ENCODE measurements at places on chromosomes 4 and X.

DNA sequence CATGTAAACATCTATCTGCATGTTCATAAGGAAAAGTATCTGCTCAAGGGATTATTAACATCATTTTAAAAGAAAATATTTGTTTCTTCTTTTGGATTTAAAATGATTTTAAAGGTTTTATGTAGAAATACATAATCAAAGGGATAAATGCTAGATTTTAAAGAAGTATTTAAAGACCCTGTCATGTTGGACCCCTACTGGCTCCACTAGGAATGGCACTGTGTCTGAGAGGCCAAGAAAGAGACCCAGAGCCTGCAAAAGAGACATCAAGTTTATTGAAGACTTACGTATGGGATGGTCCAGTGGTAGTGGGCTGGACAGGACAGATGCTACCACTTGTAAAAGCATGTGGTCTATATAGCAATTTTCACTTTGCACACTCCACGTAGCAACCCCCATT lies 78.7 kb upstream of the PCDH18 start:
- no peak for DNase-seq

GRCh38 chr4:576991-577498 lies 950 bp upstream of the TMEM271 start:
- DNase-seq: no peak

DNA sequence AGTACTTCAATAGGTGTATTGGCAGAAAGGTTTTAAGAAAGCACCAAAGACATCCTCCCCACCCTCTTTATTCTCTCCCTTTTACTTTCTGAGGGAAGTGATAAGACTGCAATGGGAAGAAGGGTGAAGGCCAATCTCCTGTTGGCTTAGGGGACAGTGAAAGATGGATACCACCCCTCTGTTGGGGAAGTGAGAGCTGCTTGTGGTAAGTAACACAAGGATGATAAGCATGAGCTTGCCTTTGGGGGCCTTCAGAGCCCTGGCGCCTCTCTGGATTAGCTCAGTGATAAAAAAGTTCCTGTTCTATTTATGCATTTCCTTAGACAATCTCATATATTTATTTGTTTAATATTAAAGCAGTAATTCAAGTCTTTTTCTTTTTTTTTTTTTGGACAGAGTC lies 5.2 kb upstream of the KLF8 start:
- no peak for DNase-seq

DNA sequence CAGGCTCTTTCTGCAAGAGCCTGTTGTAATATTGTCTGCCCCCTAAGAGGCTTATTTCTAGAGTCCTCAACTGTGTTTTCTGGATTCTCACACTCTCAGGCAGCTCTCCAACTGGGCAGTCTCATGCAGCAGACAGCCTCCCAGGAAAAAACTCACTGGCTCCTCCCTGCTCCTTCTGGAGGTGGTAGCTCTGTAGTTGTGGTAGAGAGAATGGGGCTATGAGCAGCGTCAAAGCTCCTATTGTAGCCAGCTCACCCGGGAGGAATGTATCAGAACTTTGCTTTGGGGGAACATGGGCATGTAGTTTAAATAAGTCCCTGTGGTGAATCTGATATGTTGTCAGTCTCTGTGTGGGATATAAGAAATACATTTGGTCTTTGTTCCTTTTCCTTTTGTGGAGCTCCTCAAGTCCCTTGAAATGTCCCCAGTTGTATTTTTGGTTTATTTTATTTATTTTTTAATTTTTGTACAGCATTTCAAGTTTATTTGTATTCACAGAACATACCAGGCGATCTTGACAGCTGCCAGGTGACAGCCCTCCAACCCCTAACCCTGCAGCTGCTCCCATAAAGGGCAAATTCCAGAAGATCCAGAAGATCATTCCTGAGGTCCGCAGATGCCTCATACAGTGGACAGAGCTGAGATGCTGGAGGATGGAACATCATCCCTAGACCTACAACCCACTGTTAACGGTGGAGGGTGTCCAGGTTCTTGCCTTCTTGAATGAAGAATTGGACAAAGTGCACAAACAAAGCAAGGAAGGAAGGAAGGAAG lies 45.7 kb downstream of the TRIM61 start:
- no peak for DNase-seq

DNA sequence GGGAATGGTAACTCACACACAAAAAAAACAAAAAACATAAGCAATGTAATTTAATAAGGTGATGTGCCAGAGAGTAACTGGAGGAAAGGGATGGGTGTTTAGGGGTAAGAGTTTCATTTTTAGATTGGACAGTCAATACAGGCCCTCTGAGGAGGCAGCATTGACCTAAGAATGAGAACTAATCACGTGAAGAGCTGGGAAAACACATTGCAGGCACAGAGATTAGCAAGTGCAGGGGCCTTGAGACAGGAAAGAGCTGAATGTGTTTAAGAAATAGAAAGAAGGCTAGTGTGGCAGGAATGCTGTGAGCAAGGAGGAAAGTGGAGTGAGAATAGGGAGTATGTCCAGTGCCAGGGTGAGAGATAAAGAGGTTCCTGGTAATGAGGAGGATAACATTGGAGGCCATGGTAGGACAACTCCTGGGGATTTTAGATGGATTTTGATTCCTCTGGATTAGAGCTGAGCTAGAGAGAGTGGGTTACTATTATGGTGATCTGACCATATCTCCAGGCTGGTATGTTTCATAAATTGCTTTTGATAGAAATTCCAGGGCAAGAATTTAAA lies 17.6 kb downstream of the PDLIM5 start:
- no peak for DNase-seq

- DNase-seq: no peak
These were observed 23.8 kb upstream of the HPSE start for GRCh38 chr4:83358410-83358809.

GRCh38 chr4:182826391-182826790 lies 90.8 kb downstream of the DCTD start:
- DNase-seq: no peak

All from activated T-helper 1 cell treated with Interleukin-2 at 50 U/mL for 16 hours (primary cell).